Left hindlimb (tissue), 1 donor: ENCODE measurements at places on chromosomes 3 and 15.

DNA sequence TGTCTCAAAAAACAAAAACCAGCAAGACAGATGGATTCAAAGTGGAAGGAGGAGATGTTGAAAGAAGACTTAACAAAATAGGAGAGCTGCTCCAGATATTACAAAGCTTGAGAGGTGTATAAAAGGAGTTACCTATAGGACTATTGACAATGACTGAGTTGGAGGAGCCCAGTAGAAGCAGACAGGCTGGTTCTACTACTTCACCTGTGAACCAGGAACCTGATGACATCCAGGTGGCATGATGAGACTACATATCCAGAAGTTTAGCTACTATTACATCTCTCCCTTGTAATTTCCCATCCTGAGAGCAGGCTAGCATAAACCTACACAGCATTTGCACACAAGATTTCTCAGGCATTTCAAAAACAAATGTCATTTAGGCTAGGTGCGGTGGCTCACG is 49.3 kb downstream of the CPEB1 start:
- DNase-seq, result no peak

DNA sequence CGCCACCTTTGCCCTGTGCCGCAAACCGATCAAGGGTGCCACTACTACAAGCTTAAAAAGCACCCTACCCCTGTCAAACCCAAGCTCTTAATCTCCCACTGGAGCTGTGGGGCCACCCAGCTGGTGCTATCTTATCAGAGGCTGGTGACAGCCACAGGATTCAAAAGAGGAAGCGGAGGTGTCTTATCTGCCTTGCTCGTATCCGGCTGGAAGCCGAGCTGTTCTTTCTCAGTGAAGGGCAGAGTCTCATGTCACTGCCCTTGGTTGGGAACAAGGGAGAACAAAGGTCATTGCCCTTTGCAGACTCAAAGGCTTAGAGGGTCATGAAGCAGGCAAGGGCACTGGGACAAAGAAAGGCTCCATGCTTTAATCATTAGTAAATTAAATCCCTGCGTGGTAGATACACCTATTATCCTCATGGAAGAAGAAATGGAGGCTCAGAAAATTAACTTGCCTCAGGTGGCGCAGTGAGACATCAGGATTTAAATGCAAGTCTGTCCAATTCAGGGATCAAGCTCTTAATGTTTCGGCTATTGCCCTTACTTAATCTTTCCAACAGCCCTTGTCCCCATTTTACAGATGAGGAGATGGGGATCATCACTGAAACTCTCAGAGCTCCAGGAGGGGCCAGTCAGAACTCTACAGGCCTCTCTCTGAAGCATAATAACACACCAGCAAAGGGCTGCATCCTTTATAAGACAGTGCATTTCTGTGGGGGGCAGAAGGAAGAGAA is 360.0 kb upstream of the PROK2 start:
- no peak for DNase-seq

GRCh38 chr3:123656691-123657090 is 71.8 kb upstream of the HACD2 start:
- no peak for DNase-seq

GRCh38 chr3:143123353-143123984 is 3.9 kb downstream of the CHST2 start:
- no peak for DNase-seq

DNA sequence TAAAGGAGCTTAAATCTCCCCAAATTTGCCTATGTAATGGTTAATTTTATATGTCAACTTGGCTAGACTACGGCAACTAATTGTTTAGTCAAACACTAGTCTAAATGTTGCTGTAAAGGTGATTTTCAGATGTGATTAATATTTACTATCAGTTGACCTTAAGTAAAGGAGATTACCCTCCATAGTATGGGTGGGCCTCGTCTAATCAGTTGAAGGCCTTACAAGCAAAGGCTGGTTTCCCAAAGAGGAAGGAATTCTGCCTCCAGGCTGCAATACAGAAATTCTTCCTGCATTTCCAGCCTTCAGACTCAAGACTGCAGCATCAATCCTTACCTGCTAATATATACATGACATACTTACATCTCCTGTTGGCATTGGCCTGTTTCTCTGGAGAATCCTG is 23.6 kb downstream of the SLC12A8 start:
- no peak for DNase-seq

DNA sequence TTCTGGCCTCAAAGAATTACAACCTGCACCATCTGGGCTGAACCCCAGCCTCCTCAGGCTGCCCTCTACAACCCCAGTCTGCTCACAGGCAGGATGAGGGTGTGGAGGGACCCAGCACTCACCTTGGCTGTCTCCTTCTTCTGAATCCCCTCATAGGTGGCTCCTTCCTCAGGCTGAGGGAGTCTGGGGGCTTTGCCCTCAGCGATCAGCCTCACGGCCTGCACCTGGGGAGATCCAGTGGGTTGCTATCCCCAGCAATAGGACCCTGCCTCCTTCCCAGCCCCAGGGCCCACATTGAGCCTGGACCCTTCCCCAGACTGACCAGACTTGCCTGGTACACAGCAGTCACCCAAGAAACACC is 25.1 kb downstream of the ALDH1L1 start:
- no peak for DNase-seq

DNA sequence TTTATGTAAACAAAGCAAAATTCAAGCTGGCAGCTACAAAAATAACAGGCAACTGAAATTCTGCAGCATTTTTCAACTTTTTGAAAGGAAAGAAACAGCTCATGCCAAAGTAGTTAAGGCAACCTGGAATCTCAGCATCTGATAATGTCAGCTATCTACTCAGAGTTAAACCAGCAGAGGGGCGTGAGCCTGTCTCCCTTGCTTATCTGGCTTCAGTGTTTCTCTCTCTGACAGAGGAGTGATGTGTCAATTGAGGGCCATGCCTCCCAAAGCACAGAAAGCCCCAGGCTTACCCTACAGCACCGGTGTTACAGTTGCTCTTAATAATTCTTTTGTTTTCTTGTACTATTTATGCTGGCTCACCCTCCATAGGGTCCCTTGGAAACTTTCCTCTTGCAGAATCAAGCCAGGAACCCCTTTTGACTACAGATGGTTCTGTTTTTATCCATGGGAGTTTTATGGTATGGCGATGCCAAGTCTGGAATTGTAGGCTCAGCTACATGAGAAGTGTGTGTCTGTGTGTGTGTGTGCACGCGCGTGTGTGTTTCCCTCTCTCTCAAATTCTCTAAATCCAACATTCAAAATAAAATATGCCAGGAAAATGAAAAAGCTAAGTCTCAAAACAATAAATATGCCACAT is 7.3 kb downstream of the TMEM212 start:
- DNase-seq, result no peak

GRCh38 chr3:142046320-142047020 is 102.9 kb downstream of the TFDP2 start:
- DNase-seq, result no peak

DNA sequence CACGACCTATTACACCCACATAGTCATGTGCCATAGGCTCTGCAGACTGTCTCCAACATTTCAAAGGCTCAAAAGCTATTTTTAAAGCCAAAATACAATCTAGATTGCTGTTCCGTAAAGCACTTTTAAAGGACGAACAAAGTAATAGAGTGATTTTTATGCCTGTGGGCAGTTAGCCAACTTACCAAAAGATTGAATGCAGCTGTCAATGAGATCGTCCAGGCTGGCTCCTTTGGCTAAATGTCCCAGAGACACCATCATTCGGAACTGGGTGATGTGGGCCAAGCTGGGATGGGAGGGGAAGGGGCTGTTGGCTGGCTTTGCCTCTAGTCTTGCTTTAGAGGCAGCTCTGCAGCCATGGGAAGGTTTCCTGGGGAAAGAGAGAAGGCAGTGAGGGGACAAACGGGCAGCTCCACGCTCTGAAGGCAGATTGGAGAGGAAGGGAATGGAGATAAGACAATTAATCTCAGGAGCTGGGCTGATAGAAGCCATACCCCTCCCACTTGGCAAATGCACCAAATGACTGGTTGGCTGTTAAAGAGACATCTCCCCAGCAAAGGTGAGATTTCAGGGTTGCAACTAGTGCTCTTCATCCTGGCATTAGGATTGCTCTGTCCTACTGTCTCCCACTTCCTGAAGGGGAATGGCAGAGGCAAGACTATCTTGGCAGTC is 4.8 kb downstream of the RASGRP1 start:
- DNase-seq, result no peak

DNA sequence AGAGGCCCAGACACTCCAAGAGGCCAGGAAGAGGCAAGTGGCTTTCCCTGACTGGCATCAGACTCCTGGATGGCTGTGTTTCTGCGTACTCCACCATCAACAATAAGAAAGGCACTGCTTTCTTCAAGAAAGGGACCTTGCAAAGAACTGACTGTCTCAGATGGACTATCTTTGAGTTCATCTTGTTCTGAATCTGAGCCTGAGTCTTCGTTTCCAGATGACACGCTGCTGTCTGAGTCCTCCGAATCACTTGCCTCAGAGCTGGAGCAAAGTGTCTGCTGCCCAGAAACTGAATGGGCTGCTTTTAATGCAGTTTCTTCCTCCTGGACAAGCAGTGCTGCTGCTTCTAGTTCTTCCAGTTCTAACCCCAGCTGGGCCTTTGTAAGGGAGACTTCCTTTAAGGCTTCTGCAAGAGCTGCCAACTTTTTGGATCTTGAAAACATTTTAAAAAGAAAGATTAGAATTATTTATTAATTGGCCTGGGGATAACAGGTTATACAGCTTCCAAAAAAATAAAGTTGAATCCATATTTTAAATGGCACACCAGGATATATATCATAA is 97.8 kb downstream of the SHQ1 start:
- no peak for DNase-seq

DNA sequence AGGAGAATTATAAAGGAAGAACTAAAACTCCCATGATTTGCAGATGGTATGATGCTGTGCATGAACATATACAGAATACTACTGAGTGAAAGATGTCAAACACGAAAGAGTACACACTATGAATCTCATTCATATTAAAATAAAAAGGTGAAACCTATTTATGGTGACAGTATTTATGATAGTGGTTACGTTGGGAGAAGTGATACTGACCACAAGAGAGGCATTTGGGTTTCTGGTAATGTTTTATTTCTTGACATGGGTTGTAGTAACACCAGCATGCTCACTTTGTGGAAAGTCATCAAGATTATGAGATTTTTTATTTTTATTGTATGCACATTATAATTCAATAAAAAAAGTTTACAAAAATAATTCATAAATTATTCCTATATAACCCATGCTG is 324.0 kb downstream of the GAP43 start:
- DNase-seq, result no peak

- no peak for DNase-seq
Observed at GRCh38 chr3:140316868-140317400, 360.9 kb upstream of the TRIM42 start.

DNA sequence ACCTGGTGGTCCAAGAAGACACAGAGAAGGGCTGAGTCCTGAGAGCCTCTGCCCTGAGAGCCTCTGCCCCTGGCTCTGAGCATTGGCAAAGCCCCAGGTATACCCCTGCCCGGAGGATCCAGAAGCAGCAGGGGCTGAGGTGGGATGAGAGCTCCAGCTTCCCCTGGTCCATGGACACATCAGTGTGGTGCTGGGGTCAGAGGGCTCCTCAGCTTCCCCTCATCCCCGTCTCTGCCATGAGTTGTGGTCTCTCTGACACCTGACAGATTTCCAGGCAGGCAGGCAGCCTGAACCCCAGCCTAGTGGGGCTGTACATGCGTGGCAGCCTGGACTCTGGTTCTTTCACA is 3.5 kb upstream of the KLF15 start:
- no peak for DNase-seq

DNA sequence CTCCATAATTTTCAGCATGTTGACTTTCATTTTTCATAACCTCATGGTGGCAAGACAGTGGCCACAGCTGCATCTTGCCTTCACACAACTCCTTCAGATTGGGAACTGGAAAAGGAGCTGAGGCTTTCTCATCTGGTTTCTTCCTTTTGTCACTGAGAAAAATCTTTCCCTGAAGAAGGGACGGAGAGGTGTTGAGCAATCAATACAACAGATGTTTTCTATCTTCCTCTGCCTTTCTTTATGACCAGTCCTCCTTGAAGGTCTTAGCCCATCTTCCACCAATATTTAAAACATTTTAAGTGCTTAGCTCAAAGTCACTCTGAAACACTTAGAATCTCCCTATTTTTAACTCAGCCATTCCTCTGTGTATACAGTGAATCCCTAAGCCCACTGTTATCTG is 11.9 kb downstream of the ZNF660 start:
- DNase-seq, result no peak

DNA sequence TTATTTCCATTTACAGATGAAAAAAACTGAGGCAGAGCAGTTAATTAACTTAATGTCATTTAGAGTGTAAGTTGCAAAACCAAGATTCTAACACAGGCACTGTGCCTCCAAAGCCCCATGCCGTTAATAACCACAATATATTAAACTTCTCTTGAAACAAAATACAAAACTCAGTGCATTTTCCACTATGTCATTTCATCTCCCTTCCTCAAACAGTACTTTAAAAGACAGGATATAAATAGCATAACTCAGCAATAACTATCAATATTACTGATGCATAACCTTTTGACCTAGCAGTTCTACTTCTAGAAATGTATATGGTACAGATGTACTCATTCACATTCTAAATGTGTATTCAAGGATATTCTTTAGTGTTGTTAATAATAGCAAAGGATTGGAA is 5.1 kb upstream of the TASOR start:
- no peak for DNase-seq

DNA sequence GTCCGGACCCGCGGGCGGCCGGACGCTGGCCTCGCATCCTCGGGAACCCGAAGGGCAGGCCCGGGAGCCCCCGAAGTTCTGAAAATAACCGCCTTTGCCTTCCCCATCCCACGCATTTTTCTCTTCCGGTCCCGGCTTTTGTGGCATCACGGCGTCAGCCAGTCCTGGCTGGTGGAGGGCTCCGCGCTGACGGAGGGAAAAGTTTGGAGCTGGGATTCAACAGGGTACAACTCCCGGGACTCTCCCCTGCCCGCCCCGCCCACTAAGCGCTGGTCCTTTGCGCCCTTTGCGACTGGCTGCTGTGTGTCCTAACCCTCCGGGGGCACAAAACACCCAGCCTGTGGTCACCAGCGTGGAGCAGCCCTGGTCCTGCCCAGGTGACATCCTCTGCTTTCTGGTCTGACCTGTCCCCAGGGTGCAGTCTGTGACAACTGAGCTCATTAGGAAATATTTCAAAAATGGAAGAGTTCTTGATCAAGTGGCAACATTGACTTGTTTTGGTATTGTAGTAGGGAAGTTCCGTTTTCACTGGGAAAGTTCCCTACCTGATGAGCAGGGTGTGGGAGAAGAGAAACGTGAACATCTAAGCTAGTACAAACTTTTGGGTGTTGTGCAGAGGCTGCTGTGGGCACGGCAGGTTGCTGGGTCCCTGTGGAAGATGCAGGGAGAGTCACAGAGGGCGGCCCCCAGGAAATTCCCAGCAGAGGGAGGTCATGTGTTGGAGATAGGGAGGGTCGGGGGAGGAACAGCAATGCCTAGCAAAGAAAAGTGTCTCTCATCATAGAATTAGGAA is 775 bp downstream of the ARNT2 start:
- DNase-seq, result no peak
